AML-193 (cell line): ENCODE measurements at places on chromosomes 5 and 9.

- DNase-seq: no peak
Observed at GRCh38 chr5:107451028-107451427, 219.7 kb downstream of the EFNA5 start.

- no peak for DNase-seq
Observed at GRCh38 chr5:83035373-83036100, 41.7 kb downstream of the TMEM167A start.

- DNase-seq: peak; percentile 70
Observed at GRCh38 chr5:132385326-132386105, 16.0 kb downstream of the SLC22A5 start.

DNA sequence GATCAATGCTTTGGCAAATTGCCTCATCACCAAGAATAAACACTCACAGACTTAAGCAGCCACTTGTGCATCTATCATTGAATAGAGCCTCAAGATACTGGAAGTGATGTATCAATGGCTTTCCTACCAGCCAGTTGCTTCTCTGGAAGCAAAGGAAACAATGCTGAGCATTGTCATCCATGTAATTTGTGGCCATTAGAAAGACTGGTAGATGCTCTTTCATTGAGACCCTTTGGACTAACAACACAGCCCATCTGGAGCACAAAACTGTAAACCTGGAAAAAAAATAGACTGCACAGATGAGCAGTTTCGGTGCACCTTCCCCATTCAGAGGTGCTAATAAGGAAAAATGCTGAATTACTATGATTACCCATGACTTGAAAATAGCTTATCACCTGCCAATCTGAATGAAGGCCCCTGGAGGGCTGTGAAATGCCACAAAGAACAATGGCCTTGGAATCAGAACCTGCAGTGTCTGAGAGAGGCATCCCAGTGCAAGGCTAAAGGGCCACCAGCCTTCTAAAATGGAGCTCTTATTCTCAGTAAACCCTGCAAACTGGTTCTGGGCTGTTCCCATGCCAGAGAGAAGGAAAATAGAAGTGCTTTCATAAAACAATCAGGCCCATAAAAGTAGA, 127.5 kb downstream of the RFK start:
- DNase-seq: no peak

DNA sequence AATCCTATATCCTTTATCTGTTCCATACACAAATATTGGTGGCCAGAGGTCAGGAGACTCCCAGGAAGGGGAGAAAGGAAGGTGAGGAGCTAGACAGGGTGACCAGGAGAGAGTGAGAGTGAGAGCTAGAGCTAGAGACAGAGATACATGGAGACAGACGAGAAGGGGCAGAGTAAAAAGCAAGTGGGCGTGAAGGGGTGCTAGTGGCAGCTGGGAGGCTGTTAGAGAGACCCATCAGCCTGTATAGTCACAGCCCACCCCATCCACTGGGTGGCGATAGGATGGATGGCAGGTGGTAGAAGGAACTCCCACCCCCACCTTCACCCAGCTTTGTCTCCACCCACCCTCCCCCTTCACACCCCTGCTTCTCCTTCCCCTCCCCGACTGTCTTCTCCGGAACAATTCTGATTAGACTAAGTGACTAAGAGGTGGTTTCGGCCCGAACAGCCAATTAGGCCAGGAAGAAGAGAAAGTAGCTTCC, 32.8 kb downstream of the PCDH1 start:
- DNase-seq: no peak

GRCh38 chr5:167759057-167759821, 532.2 kb upstream of the WWC1 start:
- DNase-seq: no peak

DNA sequence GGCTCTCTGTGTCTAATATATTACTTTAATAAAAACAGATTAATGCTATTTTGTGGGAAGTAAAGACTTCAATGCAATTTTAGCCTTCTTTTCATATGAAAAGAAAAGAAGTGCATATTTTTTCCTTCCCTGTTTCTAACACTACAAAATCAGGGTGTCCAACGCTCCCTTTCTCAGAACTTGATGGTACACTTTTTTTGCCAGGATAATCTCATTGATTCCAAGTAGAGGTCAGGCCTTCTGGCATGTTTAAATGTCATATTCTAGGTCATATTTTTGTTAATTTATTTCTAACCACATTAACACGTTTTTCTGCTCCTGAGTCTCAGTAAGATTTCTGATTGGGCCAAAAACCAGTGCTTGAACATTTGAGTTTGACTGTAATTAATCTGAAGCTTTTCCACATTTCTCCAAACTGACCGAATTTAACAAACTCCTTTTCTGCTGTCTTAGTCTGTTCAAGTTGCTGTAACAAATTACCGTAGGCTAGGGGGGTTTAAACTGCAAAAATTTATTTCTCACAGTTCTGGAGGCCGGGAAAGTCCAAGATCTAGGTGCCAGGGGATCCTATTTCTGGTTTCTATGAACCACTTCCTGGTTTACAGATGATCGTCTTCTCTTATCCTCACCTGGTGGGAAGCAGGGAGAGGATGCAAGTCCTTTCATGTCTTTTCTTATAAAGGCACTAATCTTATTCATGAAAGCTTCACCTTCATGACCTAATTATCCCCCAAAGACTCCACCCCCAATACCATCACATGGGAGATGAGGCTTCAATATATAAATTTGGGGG, 63.2 kb upstream of the ELL2 start:
- DNase-seq: no peak

GRCh38 chr9:87141124-87141523, 193.8 kb upstream of the GAS1 start:
- no peak for DNase-seq

DNA sequence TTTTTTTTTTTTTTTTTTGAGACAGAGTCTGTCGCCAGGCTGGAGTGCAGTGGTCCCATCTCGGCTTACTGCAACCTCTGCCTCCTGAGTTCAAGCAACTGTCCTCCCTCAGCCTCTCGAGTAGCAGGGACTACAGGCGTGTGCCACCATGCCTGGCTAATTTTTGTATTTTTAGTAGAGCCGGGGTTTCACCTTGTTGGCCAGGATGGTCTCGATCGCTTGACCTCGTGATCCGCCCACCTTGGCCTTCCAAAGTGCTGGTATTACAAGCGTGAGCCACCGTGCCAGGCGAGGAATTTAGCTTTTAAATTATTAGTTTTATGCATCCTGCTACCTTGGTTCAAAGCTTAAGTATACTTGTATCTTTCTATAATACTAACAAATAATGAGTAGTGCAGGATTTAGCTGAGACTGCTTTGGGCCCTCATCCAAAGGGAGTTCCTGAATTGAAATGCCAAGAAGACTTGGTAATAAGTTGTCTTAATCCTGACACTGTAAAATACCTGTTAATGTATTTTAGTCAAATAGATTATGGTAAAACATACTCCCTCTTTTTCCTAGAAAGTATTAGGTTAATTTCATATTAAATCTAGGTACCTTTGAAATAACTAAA, 5.0 kb downstream of the CDC42SE2 start:
- no peak for DNase-seq

DNA sequence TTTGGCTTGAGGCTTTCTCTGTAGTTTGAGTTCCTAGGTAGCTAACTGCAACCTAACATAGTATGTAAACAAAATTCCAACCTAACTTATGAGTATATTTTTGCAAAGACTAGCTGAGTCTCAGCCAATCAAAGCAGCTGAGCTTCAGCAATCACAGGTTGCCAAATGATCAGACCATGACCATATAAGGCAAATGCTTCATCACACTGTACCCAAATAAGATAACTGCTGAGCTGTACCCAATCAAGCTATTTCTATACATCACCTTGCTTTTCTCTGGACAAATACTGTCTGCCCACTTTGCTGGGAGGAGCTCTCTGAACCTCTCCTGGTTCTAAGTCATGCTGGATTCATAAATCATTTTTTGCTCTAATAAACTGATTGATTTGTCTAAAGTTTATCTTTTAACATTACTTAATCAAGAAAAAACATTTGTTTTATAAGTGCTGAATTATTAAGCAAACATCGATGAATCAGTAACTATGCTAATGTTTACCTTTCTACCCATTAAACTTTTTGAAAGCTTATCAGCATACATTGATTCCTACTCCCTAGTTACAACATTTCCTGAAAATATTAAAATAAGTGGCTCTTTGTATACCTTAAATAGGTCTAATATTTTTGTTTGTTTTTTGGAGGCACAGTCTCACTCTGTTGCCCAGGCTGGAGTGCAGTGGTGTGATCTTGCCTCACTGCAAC, 129.7 kb upstream of the PCA3 start:
- no peak for DNase-seq

DNA sequence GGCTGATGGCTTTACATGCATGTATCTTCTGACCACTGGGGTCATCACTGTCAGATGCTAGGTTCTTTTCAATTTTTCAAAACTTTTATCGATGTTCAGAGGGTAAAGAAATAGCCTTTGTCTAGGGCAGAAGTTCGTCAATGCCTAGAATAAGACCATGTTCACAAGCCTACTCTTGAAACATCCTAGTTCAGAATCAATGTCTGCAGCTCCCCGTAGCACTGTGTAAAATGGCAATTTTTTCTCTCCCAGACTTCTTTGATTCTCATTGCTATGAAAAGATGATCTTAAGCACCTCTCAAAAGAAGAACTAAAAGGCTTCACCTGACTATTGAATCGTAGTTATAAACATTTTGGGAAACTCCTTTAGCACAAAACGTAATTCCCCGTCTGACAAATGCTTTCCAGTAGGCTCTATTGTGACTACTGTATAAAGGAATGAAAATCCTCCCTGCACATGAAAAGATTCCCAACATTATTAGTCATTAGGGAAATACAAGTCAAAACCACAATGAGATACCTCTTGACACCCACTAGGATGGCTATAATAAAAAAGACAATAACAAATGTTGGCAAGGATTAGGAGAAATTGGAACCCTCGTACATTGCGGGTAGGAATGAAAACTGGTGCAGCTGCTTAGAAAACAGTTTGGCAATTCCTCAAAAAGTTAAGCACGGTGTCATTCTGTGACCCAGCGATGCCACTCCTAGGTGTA, 263.5 kb downstream of the ARHGAP26 start:
- DNase-seq: no peak

- DNase-seq: no peak
Observed at GRCh38 chr5:76082772-76083554, at the start of gene SV2C. Gene SV2C (plus strand): TSS chr5:76083383. CDS start chr5:76131751, 48,368 bp downstream.

DNA sequence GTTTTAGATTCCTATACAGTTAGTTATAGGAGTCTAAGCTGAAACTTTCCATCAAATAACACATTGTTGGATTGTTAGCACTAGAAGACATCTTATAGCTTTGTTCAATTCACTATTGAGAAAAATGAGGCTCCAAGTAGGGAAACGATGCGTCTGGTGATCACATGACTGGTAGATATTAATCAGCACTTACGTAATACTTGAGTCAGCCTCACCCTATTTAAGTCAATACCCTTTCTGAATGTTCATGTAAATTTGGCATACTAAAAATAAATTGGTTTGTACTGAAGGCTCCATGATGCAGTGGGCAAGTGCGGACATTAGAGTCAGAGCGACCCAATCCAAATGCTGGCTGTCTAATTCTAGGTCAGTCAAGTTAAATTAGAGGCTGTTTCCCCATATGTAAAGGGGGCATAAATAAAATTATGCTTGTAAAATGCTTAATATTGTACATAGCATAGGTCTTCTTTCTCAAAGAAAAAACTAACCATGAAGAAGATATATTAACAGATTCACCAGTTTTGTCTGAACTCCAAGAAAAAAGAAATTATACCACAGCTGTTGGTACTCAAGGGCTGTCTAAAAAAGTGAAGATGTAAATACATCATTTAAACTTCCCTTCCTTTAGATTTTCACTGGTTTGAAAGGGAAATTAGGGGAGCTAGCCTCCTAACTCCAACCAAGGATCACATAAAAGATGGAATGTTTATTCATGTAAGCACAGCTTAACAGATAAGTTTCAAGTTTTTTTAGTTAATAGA, 406.6 kb upstream of the TLE4 start:
- no peak for DNase-seq

GRCh38 chr5:160266752-160267345, 37.5 kb downstream of the FABP6 start:
- DNase-seq: no peak

DNA sequence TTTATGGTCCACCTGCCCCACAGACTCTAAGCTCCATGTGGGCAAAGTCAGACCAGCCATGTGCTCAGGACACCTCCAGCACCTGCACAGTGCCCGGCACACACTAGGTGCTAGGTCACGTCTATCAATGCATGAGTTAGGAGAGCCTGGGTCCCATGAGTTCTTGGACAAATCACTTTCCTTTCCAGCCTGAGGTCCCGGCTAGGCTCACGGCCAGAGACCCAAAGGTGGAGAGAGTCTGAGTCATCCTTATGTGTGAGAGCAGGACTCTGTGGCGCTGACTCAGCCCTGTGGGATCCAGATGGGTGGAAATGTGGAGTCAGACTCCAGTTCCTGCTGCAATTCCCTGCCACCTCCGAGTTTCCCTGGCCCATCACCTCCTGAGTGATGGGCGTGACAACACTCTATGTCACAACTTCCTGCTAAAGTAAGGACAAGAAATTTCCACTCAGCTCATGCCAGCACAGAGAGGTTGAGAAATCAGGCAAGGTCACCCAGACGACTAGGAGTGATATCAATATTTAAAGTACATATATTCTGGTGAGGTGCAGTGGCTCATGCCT, 2.5 kb upstream of the ST6GALNAC4 start:
- peak; percentile 63 for DNase-seq

DNA sequence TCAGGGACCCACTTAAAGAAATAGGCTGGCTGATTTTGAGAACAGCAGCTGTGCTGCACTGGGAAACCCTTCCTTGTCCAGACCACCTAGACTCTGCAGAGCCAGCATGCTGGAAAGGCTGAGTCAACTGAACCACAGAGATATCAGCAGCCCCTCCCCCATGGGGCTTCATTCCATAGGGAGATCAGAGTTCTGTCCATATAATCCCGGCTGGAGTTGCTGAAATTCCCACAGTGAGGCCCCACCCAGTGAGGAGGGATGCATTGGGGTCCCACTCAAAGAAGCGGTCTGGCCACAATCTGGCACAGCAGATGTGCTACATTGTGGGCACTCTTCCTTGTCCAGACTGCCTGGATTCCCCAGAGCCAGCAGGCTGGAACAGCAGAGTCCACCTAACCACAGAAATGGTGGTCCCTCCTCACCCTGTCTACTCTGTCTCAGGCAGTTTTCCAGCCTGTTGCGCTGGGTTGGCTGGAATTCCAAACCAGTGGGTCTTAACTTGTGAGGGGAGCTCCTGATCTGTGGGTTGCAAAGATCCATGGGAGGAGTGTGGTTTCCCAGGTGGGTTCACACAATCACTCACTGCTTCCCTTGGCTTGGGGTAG, 127.1 kb downstream of the RNF180 start:
- DNase-seq: no peak

DNA sequence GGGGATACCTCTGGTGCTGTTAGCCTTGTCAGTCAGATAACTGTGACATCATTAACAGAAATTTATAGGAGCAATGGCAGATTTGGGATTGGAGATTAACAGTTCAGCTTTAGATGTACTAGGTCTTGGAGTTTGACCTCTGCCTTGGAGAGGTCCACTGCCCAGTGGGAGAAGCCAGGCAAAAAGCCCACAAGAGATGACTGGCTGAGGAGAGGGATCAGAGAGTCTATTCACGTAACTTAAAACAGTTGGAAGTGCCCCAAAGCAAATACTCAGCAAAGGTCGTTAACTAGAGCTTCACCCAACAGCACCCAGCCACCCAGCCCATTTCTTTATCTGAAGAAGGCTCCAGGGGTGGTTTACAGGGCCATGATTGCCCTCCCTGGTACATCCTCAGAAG, 232.7 kb upstream of the PPP1R2B start:
- DNase-seq: no peak
